ENCODE measurements at places on chromosomes 7 and 10.

GRCh38 chr10:123492016-123492415, 174.1 kb upstream of the GPR26 start:
- DNase-seq: no peak

DNA sequence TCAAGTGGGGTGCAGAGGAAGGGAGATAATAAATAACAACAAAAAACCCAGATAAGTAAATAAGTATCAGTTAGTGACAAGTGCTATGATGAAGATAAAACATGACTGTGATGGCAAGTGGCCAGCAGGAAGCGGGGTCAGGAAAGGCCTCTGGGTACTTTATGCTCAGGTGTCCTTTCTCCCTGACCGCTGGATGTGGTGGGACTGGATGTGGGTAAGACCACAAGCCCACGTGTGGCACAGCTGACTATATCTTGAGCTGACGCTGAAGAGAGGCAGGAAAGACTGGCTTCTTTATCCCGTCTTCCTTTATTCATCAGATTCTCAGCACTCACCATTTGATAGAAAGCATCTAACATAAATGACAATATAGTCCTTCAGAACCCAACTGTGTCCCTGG, 87.8 kb downstream of the CREB5 start:
- no peak for DNase-seq

DNA sequence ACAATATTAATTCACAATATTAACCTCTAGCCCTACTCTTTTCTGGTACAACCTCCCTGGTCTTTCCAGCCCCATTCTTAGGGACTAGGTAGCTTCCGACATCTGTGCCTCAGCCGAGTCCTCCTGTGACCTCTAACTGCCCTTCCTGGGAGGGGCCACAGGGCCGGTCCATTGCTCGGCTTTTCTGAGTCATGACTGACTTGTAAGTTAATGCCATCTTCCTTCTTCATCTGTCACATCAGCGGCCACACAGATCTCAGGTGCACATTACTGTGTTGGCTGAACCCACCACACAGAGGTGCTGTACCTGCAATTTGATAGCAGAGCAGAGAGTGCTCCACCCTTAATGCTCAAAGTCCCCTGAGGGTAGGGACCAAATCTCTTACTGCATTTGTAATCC, 4.1 kb upstream of the CPA4 start:
- no peak for DNase-seq

DNA sequence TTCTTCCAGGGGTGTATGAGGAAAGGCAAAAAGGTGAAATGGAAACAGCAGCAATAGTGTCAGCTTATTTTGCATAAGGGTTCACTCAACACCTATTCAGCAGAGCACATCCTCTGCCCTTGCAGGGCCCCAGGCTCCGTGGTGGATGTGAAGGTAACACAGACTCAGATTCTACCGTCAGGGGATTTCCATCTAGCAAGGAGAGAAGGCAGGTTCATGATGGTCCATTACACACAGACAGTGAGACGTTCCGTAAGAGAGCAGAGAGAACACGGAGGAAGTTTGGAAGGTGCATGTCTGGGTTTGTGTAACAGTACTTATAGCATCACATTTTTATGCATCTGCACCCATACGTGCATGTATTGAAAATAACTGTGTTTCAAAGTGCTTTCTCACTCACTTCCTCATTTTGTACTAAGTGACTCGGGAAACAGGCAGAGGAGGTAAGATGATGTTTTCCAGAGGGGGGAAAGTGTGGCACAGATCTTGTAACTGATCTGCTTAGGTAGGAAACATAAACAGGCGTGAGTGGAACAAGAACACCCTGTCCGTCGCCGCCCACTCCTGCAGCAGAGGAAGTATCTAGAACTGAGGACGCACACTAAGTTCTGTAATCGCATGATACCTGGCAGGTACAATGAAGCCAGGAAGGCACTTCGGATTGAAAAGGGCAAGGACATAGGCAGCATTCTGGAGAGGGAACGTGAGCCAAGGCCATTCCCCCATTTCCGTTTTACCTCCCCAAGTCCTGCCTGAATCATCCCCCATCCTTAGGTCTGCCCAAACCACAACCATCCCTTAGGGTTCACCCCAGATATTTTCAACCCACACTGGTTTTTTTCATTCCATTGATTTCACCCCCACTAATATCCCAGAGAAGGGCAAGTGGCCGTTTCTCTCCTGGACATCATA, 1.0 kb upstream of the ENO4 start:
- no peak for DNase-seq

GRCh38 chr7:113094517-113095249, 8.1 kb upstream of the GPR85 start:
- DNase-seq: no peak

DNA sequence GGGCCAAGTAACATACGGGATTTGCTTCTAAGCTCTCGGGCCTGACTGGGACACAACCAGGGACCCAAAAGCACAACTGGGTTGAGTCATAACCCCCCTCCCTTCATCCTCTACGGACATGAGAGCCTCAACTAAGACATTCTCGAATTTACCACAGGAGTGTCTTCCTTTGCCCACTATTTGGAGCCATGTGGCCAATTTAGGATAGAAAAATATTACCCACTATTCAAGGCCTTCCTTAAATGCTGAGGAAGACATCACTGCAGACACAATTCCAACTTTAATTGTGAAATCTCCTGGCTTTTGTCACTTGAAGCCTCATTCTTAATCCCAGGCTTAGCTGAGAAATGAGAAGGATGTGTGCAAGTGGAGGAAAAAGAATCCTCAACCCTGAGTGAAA, 11.8 kb downstream of the CTBP2 start:
- no peak for DNase-seq

GRCh38 chr7:80941208-80941758, 22.4 kb upstream of the SEMA3C start:
- DNase-seq: no peak

GRCh38 chr7:24018331-24018730, 265.7 kb upstream of the NPY start:
- DNase-seq: no peak

DNA sequence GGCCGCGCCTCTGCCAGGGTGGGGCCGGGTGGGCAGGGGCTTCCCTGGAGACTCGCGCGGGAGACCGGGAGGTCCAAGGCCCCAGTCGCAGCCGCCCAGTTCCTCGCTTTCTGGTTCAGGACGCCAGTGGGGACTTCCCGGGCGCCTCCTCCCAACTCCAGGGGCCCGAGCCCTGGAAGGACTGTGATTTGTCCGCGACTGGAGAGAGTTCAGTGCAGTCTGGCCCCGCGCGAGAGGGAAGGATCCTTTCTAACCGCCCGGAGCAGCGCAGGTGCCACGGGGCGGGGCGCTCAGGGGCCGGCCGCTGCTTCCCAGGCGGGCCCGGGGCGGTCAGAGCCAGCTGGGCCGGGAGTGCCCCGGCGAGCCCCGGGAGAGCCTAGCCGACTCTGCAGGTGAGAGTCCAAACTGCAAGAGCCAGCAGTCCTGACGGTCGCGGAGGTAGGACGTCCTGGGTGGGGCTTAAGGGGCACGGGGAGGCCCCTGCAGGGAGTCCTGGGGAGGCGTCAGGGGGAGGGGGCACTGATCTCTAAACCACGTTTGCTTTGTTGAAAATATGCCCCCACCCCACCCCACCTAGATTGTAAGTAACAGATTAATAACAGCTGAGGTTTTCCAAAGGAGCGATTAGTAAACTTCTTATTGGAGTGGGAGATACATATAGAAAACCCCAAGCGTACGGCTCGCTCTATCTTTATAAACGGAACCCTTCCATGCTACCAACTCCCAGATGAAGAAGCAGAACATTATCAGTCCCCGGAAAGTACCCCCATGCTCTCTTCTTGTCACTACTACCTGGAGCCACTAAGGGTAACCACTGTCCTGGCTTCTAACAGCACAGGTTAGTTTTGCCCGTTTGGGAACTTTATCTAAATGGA, 8.2 kb downstream of the NKX2-3 start:
- no peak for DNase-seq

DNA sequence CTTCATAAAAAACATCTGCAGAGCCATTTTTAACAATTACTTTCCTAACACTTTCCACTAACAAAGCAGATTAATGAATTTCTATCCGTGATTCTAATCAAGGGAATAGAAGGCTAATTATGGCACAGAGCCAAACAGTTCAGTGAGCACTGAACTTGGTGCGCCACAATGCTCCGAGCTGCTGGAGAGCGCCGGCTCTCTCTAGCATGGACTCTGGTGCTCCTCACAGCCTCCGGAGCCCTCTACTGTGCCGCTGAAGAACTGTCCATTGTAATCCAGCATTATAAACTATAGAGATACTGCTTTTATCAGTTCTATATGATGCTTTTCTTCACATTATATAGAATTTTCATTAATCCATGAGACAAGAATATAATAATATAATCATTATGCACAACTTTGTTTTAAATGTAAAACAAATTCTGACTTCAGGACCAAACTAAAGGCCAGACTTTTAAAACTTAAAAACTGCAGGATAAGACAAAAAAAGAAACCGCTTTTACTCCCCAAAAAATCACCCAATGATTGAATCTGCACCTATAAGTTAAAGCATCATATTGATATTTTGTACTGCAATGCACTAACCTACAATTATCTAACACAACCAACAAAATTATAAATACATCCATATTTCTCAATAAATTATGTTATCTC, 123.6 kb downstream of the RNF32 start:
- peak; percentile 44 for DNase-seq

- DNase-seq: no peak
Observed at GRCh38 chr7:40733578-40733977, 598.8 kb downstream of the SUGCT start.

DNA sequence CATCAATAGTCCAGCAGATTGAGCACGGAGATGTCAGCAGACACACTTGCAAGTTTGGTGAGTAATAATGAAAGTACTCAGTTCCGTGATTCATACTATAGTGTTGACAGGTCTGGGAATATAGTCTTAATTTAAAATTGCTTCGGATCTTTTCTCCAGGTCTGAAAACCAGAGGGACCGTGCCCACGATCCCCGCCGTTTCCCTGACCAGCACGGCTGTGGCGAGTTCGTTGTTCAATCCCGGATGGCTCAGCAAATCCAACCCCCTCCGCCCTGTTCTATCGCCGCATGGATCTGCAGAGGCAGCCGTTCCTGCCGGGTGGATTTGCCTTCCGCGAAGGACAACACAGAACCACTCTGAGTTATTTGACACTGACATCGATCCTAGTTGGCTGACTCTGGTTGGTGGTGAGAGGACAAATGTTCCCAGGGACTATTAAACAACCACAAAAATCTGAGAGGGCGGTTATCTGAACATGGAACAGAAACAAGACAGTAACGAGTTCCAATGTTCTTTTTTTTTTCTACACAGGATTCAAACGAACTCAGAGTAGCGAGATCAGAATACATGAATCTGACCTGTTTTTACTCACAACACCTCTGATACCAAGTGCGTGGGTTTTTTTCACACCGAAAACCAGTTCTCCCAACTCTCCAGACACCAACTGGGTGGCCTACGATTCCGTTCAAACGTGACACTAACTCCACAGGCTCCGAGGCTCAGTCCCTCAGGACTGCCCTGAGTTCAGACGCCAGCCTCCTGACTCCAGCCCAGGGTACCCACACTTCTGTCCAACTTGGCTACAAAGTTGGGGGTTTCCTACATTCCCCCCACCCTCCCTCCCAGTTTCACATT, 52.7 kb downstream of the RBM17 start:
- no peak for DNase-seq

DNA sequence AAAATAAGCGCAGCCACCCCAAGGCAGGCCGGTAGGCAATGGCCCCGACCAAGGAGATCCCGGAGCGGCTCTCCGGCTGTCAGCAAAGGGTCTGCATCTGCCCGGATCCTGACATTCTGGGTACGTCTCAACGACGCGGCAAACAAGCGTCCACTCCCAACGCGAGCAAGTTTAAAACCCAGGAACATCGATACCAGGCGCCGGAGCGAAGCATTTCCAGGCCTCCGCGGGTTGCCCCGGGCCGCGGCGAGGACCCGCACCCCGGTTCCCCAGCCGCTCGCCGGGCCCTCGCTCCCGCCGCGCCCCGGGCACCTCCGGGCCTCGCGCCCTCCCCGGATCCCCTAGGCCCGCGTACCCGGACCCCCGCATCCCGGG, 453 bp downstream of the URGCP start:
- peak; percentile 29 for DNase-seq

All from left renal pelvis (tissue), 4 donors.